ENCODE measurements at places on chromosomes 1 and 21.
A peak's percentile ranks its signal among the peaks of the same experiment; 100 is the strongest.

- no peak for DNase-seq
These were observed 46.6 kb upstream of the C1orf105 start for GRCh38 chr1:172373864-172374263.

DNA sequence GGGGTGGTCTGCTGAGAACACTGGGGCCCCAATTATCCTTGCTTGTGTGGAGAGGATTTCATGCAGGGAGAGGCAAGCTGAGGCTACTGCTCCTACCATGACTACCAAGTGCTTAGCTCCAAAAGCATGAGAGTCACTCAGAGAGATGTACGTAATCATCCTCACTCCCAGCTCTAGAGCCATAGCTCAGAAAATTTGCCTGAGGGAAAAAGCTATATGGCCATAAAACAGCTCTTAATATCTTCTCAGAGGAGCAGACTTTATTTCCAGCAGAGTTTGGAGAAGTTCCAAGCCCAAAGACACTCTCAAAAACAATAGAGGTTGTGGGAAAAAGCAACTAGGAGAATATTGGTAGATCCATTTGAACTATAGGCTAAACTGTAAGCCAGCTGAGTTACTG, 106.4 kb upstream of the PBX1 start:
- DNase-seq: no peak

DNA sequence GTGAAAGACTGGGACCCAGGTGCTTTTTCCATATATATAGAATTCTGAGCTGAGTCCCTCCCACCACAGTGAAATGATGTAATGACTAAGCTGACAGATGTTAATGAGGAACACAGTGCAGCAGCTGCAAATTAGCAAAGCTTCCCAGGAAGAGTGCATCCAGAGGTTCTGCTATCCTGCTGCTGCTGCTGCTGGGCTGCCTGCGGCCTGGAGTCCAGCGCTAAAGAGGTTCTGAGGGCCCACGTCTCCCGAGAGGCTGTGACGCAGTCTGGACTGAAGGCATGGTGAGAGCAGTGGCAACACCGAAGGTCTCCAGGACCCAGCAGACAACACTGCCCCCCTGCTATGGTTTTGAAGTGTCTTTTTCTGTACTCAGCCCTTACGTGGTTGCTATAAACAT, 63.9 kb downstream of the URB2 start:
- DNase-seq: no peak

DNA sequence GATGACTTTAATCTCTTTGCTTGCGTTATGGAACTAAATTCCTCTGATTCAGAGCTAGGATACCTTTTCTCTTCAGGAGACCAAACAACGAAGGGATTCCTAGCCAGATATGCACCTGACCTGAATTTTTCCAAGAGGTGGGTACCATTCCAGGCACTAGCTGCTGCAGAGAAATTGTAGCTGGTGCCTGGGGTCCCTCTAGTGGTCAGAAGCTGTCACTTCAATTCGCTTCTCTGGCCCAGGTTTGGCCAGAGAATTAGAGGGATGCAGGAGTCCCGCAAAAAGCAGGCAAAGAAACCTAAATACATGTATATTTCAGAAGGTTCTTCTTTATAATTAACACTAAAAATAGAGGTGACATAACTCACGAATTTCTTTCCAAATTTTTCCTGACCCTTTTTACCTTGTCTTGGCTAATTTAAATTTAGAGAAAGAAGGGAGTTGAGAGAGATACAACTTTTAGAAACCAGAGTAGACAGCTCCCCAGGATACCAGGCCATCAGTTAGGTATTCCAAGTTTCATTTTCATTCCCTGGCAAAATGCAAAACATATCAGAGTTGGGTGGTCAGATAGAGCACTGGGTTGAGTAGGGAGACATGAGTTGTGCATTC, 9.6 kb downstream of the ACKR1 start:
- DNase-seq: peak; percentile 31

DNA sequence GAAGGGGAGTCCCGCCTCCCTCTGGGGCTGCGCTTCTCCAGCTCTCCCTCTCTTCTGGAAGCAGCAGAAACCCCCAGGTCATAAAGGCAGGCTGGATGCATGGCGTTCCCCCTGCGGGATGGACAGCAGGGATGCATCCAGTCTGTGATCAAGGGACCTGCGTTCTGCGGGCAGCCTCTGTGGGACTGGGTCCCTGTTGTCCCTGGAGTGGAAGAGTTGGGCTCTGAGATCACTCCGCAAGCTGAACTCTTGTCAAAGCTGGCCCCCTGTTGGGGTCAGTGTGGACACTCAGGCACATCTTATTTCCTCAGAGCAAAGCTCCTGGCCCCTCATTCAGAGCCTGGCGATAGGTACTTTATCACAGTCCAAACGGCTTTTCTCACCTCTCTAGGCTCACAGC, 341.2 kb downstream of the PTPRU start:
- DNase-seq: no peak

DNA sequence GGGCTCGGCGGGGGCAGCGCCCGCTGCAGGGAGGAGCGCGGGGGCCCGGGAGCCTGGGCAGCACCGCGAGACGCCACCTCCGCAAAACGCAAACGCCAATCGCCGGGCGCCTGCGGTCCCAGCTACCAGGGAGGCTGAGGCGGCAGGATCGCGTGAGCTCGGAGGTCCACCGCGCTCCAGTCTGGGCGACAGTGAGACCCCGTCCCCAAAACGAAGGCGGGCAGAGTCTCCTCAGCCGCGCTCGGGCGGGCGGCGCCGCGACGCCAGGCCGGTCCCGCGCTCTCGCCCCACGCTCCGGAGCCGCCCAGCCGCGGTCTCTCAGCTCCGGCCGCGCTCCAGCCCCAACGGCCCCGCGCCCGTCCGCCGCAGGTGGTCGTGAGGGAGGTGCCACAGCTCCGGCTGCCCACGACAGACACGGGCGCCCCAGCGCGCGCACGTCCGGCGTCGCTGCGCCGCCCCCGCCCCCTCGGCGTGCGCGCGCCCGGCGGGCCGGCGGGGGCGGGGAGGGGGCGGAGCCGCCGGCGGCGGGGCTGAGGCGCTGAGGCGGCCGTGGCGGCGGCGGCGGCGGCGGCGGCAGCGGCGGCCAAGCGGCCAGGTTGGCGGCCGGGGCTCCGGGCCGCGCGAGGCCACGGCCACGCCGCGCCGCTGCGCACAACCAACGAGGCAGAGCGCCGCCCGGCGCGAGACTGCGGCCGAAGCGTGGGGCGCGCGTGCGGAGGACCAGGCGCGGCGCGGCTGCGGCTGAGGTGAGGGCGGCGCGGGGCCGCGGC, at the start of gene ADARB1:
ADARB1 (plus strand) TSS at position 533 of the 770 bp plus-strand sequence. CDS start 97,077 bp downstream, outside the sequence.
- peak; percentile 14 for DNase-seq

DNA sequence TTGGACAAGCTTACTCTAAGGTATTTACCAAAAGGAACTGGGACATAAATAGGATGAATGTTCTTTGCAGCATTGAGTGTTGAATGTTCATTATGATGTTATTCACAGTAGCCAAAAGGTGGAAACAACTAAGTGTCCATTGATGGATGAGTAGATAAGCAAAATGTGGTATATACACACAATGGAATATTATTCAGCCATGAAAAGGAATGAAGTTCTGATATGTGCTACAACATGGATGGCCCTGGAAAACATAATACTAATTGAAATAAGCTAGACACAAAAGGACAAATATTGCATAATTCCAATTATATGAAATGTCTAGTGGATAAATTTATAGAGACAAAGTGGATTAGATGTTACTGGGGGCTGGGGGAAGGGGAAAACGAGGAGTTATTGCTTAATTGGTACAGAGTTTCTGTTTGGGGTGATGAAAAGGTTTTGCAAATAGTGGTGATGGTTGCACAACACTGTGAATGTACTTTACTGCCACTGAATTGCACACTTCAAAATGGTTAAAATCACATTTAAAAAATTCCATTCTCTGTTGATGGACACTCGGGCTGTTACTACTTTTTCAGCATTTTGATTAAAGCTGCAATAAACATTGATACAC, 2.9 kb downstream of the MTARC1 start:
- peak; percentile 70 for DNase-seq

DNA sequence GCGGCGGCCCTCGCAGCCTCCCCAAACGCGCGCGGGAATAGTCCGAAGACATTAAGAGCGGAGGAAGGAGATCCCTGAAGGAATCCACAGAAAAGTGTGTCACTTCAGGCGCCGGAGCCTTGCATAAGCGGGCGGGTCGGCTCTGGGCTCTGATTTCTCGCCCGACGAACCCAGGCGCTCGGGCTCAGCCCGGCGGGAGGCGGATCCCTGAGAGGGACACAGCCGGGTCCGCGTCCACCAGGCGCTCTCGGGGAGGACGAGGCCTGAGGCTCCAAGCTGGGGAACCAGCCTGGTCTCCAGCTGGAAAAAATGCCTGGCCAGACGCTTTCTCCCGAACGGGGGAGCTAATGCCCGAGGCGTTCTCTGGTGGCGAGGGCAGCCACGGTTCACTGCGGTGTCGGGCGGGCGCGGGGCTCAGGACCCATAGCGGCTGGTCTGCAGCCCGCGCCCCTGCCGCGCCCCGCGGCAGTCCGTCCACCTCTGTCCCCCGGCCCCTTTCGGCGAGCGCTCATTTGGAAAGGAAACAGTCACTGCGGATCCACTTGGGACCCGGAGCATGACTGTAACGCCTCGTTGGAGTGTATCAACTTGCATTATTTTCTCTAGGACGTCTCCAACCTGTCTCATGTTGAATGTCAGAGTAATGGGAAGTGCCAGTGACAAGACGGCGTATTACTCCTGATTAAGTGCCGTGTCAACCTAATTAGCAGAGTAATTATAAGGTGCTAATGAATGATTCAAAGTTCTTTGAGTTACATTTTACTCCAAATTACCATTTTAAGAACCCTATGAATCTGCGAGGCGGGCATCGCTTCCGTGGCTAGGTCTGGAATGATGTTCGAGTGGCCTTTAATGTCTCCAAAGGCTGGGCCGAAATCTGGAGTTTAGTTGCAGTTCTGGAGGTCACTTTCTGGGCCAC, 1.6 kb upstream of the BARHL2 start:
- DNase-seq: no peak

DNA sequence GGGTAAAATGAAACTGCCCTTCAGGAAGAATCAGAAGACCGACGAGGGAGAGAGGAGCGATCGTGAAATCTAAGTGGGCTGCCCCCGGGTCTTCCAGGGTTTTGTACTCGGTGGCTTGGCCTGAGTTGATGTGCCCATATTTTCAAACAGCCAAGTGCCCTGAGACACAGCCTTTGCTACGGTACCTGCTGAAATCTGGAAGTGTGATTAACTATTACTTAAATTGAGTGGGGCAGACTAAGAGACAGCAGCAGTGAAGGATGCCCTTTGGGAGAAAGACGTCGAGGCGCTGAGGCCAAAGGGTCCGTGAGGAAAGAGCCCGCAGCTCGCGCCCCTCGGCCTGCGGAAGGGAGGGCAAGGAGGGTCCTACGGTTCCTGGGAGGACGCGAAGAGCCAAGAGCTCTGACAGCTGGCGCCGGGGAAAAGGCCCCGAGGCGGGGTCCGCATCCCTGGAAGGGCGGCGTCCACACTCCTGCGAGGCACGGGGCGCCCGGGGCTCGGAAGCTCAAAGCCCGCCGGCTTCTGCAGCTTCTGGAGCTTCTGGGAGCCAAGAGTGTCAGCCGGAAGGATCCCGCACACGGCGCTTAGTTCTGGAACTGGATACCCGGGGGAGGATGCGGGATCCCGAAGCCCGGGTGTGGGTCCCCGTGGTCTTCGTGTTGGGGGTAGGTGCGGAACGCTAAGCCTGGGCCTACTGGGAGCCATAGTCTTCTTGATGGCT, 15.4 kb upstream of the RNU1-4 start:
- DNase-seq: no peak

DNA sequence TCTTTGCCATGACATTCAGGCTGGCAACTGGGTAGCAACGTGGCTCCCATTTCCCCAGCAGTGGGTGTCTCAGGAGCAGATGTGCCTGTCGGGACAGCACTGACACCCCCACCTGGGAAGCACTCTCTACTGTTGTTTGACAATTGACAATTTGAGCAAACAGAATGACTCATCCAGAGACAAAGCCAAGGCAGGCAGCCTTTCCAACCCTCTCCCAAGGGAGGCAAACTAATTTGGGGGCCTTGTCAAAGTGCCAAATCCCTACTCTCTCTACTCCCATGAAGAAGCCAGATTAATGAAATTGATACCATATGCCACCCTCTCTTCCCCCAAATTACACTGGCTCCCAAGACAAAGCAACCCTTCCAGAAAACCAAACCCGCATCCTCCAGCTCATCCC, 65.6 kb downstream of the GRIK3 start:
- DNase-seq: no peak

GRCh38 chr1:145918992-145919939, 749 bp upstream of the PEX11B start:
- DNase-seq: peak; percentile 46

DNA sequence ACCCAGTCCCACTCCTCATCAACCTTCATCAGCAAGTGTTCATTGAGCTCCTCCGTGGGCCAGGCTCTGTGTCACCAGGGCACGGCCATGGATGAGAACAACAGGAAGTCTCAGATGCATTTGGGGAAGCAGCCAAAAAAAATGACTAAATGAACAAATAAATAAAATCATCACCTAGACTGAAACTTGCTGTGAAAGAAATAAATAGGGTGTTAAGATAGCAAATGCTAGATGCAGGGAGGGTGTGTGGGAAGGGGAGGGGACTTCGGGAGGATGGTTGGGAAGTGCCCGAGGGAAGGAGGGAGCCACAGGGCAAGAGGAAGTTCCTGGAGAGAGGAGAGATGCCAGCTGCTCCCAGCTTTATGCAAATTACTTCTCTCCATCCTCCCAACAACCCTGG, 696.7 kb downstream of the PTPRU start:
- no peak for DNase-seq

- no peak for DNase-seq
These were observed 3.0 kb upstream of the SLC44A5 start for GRCh38 chr1:75613916-75614315.

GRCh38 chr1:172486805-172487454, 43.1 kb upstream of the PIGC start:
- no peak for DNase-seq

- DNase-seq: no peak
These were observed 13.9 kb downstream of the HLX start for GRCh38 chr1:220892997-220893700.

DNA sequence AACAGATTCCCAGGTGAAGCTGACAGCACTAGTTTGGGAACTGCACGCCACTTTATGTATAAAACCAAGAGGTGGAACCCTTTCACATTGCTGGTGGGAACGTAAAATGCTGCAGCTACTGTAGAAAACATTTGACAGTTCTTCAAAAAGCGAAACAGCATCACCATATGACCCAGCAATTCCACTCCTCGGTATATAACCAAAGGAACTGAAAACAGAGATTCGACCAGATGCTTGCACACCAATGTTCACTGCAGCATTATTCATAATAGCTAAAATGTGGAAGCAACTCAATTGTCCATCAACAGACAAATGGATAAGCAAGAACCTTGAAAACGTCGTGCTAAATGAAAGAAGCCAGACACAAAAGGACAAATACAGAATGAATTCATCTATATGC, 17.5 kb downstream of the RSPH1 start:
- no peak for DNase-seq

GRCh38 chr1:234610061-234610665, at the start of gene IRF2BP2:
IRF2BP2 (minus strand) TSS chr1:234610178; CDS start chr1:234609494, 684 bp downstream.
- DNase-seq: peak; percentile 73

DNA sequence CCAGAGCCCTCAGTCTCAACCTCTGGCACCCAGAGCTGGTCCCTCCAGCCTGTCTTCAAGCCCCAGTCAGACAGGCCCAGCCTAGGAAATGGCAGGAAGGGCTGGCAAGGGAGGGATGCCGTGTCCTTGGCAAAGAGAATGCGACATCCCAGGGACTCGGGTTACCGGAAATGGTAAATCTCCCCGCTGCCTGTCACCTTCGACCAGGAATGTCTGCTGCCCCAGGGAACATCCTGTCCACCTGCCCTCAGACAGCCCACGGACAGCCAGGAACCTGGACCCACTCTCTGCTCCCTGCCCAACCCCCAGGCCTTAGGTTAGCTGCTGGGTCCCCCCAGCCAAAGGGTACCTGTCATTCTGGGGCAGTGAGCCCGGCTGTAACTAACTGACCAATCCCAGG, 23.9 kb downstream of the HSPG2 start:
- DNase-seq: no peak

Measured in AML-193 (cell line).